ENCODE measurements at places on chromosomes 6 and 20.

- DNase-seq: no peak
Measured at GRCh38 chr20:38299963-38300362, 4.0 kb upstream of the BPI start.

GRCh38 chr20:9609887-9610502, 95.6 kb downstream of the LAMP5 start:
- DNase-seq: peak; percentile 35

DNA sequence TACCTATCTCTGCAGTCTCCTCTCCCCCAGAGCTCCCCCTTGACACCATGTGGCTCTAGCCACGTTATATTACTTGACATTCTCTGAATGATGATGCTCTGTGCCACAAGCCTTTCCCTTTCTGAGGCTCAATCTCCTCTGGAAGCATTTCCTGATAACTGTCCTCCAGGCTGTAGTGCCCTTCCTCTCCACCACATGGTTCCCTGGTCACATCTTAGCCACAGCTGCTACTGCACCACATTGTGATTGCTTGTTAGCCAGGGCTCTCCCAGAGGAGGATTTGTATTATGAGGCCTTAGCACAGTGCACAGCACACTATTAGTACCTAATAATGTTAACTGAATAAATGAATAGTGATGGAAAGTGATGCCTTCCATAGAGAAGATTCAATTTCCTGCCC, 63.9 kb upstream of the RCAN2 start:
- no peak for DNase-seq

GRCh38 chr20:25226433-25227316, 21.2 kb upstream of the PYGB start:
- no peak for DNase-seq

- DNase-seq: no peak
Measured at GRCh38 chr6:98516206-98516605, 318.2 kb upstream of the POU3F2 start.

DNA sequence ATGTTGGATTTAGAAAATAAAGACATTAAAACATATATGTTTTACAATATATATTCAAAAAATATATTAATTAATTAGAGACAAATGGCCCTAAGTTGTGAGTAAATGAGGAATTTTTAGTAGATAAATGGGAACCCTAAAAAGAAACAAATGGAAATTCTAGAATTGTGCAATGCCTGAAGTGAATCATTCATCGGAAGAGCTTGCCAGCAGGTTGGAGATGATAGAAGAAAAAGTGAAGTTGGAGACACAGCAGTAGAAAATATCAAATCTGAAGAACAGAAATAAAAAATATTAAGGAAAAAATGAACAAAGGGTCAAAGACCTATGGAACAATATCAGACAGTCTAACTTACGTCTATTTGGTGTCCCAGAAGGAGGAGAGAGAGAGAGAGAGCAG, 109.4 kb upstream of the NEDD9 start:
- DNase-seq: no peak

- no peak for DNase-seq
Measured at GRCh38 chr20:51176876-51177275, 154.0 kb upstream of the KCNG1 start.

DNA sequence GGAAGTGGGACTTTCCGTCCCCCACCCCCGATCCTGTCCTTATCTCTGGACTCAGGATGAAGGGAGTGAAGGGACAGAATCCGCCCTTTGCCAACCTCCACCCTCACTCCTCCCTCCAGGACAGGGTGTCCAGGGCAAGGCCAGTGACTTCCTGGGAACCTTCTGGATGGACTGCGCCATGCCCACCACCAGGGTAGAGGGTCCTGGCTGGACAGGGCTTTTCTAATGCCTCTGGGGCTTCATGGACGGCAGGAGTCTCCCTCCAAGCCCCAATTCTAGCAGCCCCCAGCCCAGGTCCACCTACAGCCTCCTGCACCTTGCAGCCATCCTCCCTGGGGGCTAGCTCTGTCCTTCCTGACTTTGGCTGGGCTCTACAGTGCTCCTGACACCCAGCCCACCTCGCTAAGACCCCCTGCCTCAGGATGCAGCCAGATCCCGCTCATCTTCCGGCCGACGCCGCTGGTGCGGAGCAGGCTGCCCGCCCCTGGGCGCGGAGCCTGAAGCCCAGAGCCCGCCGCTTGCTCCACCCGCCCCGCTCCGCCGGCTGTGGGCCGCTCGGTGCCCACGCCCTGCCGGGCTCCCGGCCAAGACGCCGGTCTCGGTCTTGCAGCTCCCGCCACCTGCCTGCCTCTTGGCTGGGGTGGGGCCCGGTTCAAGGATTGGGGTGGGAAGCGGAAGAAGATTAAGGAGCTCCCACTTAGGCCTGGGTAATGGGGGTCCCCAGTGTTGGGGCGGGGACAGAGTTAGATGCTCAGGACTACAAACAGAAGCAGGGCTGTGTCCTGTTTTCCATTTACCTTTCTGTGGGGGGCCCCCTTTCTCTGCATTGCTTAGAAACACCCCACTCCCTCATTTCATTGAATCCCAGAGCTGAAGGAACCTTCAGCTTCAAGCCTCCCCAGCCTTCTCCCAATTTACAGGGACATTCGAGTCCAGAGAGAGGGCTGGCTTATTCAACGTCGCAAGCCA, 72.8 kb downstream of the MDGA1 start:
- DNase-seq: no peak

DNA sequence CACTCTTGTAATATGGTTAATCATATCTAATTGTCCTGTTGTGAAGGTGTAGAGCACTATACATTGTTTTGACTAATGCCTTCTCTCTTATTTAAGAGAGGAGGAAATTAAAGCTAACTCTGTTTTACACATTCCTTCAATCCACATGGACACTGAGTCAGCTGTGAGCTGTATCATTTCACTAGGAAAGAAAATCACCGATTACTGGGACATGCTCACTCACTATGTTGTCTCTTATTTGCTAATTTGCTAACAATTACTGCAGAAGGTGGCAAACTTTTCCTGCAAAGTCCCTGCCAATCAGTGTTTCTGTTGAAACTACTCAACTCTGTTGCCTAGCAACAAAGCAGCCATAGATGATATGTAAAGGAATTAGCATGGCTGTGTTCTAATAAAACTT, 98.2 kb downstream of the BCAS1 start:
- DNase-seq: no peak

- DNase-seq: no peak
Measured at GRCh38 chr20:9424551-9424950, 89.8 kb upstream of the LAMP5 start.

GRCh38 chr20:19735446-19735845, 22.6 kb upstream of the RIN2 start:
- DNase-seq: no peak

- no peak for DNase-seq
Measured at GRCh38 chr20:460707-461106, 1.6 kb downstream of the TBC1D20 start.

GRCh38 chr6:111482188-111482958, 645 bp downstream of the REV3L start:
- DNase-seq: peak; percentile 19

DNA sequence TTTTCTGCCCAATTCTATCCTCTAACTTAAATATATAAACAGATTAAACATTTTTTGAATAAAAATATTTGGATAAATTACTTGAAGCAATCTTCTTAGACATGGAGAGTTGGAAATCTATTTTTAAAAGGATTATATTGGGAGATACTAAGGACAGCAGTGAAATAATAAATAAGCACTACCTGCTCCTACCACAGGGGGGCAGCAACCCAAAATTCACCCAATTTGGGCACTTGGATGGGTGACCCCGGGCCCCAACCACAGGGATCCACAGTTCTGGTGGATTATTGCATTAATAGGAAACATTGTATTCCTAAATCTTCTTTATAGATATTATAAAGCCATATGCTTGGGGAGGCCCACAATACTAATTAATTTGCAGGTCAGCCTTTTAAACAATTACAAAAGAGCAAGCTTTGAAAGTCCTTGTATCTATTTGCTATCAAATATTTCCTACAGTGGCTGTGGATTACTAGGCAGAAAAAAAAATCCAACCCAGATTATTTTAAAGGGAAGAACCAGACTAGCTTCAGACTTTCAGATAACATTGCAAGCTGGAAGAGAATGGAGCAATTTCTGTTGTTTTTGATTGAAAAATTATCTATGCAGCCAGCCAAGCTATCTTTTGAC, 66.4 kb upstream of the PDE10A start:
- DNase-seq: no peak

GRCh38 chr6:149368065-149368464, 32.0 kb upstream of the SUMO4 start:
- DNase-seq: no peak

- DNase-seq: no peak
Measured at GRCh38 chr6:56961151-56961550, 6.2 kb downstream of the BEND6 start.

DNA sequence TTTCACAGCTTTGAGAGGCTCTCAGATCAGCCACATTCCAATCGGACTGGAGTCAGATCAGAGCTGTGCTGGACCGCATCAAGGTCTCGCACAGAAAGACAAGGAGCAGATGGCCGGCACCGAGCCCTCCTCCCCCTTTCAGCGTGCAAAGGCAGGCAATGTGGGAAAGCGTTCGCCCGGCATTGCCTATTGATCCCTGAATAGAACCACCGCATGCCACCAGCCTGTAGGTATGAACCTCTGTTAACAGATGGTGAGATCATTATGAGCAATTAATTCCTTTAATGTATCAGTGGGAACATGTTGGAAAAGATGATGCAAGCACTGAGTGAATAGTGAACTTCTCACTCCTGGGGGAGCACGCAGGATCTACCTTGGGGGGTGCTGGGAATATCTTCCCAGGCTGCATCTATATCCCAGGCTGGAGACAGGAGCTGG, 117.5 kb upstream of the ID4 start:
- DNase-seq: no peak

- no peak for DNase-seq
Measured at GRCh38 chr20:33113387-33113908, 34.0 kb downstream of the BPIFB4 start.

DNA sequence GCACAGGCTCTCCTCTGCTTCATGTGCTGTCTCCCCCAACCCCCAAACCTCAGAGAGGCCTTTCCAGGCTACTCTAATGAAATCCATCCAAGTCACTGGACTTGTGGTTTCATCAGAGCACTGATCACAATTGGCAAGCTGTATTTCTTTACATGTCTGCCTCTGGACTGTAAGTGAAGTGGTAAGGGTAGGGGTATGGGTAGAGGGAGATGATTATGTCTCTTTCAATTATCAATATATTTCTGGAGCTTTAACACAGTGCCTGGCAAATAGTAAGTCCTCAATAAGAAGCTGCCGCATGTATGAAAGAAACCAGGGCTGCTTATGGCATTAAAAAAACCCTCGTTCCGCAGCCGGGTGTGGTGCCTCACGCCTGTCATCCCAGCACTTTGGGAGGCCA, 5.4 kb downstream of the TRERF1 start:
- no peak for DNase-seq

DNA sequence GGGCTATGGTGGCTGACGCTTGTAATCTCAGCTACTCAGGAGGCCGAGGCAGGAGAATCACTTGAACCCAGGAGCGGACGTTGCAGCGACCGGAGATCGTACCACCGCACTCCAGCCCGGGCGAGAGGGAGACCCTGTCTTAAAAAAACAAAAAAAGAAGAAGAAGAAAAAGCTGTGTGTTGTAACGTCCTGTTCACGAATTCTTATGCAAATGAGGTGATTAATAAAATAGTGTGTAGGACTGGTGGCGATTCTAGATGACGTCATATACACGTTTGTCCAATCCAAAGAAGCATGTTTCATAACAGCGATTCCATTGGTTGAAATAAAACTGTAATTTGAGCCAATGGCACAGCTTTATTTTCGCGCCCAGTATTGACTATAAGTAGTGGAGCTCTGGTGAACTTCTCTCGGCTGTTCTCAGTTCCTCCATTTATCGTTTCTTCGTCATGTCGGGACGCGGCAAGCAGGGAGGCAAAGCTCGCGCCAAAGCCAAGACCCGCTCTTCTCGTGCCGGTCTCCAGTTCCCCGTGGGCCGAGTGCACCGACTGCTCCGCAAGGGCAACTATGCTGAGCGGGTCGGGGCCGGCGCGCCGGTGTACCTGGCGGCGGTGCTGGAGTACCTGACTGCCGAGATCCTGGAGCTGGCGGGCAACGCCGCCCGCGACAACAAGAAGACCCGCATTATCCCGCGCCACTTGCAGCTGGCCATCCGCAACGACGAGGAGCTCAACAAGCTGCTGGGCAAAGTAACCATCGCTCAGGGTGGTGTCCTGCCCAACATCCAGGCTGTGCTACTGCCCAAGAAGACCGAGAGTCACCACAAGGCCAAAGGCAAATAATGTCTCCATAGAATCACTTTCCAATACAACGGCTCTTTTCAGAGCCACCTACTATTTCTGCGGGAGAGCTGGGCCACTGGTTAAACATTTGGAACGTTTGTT, 47.0 kb downstream of the OR2B2 start:
- DNase-seq: peak; percentile 77

DNA sequence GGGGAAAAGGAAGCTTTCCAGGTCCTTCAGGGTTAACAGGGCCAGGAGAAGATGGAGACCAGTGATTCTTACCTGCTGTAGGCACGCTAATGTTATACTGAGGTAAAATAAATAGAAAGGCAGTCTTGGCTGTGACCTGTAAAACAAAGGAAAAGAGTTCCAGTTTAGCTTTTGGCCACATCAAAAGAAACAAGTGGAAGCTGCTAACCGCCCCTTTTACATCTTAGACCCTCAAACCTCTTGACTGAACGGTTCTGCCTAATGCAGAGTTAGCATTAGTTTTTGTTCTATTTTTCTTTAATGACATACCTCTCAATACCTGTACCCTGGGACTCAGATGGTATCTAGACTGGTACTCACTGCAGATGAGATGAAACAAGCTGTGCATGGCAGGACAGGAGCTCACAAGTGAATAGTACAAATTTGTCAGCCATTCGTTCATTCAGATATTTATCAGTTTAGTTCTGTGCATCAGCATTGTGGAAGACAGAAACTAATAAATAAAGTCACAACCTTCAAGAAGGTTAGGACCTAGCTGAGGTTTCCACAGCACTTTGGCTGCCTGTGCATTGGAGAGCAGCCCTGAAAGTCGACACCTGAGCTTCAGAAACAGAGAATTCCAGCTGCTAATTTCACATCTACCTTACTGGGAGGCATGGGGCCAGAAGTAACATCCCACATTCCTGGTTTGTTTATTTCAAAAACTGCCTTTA, 41.0 kb downstream of the TRAM2 start:
- no peak for DNase-seq

DNA sequence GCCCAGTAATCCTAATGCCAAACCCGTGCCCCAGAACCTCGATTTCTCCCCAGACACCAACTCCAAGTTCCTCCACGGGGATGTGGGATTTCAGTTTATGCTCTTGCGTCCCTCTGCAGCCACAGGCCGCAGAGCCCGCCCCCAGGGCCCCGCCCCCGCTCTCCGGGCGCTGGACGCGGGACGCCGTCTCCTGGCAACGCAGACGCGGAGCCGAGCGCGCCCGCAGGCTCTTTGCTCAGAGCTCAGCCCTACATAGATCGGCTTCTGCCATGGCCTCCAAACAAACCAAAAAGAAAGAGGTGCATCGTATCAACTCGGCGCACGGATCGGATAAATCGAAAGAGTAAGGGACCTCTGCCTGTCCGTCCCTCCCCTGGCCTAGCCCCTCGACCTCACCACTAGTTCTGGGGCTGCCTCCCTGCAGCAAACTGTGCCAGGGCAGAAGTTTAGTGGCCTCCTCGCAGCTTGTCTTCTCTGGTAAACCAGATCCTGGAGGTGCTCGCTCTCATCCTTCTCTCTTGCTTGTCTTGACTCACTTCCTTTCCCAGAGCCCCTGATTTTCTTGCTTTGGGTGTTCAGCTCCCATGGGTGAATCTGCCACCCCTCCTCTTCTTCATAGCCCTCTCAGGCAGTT, at the start of gene ADGB:
TSS of gene ADGB (plus strand) at position 201 of the 634 bp plus-strand sequence. CDS start at position 270, 69 bp downstream.
- no peak for DNase-seq

- no peak for DNase-seq
Measured at GRCh38 chr20:39110819-39111136, 148.6 kb downstream of the DHX35 start.

GRCh38 chr20:4041748-4042411, 26.5 kb upstream of the RNF24 start:
- no peak for DNase-seq
